ENCODE measurements at places on chromosomes 7 and 10. TPM values are rescaled to one million over a fixed set of nuclear protein-coding genes. Genes with fewer than 3 reads are reported as not detected.

DNA sequence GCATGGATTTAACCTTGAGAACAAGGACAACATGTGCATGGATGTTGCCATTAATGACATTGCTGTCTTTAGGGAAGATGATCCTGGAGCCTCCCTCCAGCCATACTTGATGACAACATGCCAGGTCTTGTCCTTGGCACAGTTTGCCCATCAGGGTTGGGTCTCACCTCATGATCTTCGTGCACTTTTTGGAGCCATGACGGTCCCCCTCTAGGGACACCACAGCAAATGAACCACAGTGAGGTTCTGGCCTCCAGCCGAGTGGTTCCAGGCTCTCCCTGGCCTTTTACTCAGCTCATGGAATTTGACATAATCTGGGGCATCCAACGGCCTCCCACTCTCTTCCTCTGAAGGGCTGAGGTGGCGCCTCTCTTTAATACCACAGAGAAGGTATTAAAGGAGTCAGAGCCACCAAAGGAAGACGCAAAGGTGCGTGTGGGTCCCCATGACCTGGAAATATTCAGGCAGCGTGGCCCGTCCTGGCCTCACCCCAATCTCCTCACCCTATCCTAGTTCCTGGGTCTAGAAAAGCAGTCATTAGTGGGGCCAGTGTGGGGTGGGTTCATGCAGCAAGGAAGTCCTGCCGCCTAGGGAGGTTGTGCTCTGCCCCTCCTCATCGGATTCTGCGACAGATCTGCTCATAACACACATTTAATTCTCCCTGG, 184.8 kb downstream of the CXCL12 start:
- H3K36me3 ChIP-seq: peaks cover 5% of the 10 kb centered on the region
- H3K4me3 ChIP-seq: no peak overlapping the region
- peaks cover 29% of the 10 kb centered on the region for H3K4me1 ChIP-seq
- DNase-seq: no peak

- H3K4me1 ChIP-seq: no peaks in the 10 kb centered on the region
- H3K27ac ChIP-seq: no peak overlapping the region
- no peaks in the 10 kb centered on the region for H3K27me3 ChIP-seq
- no peaks in the 10 kb centered on the region for H3K36me3 ChIP-seq
- no peak for DNase-seq
These were observed 14.5 kb downstream of the PPP1R9A start for GRCh38 chr7:94921911-94922310.

DNA sequence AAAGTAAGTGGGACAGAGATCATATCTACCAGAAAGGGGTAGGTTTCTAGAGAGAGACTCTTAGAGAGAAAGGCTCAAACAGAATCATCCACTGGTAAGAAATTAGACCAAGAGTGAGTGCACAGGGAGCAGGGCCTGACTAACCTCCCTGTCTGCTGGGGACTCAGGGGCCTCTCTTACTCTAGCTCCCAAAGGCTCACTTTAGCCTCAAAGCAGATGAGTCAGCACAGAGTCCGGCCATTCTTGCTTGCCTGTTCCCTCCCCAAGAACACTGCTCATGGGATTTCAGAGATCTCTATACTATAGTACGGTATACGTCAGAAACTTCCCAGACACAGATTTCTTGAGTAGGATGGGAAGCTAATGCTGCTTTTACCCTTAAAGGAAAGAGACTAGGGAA, 32.7 kb downstream of the RBM28 start:
- no peaks in the 10 kb centered on the region for H3K27me3 ChIP-seq
- H3K4me3 ChIP-seq: no peak overlapping the region
- H3K4me1 ChIP-seq: no peaks in the 10 kb centered on the region
- H3K36me3 ChIP-seq: peaks cover 53% of the 10 kb centered on the region

GRCh38 chr7:68176974-68177373, 1180.3 kb downstream of the TYW1 start:
- no peak for DNase-seq
- no peaks in the 10 kb centered on the region for H3K36me3 ChIP-seq
- H3K4me3 ChIP-seq: no peak overlapping the region
- H3K27ac ChIP-seq: no peak overlapping the region
- H3K4me1 ChIP-seq: no peaks in the 10 kb centered on the region

- H3K4me1 ChIP-seq: no peaks in the 10 kb centered on the region
- DNase-seq: no peak
- H3K27me3 ChIP-seq: no peaks in the 10 kb centered on the region
- H3K36me3 ChIP-seq: no peaks in the 10 kb centered on the region
- H3K4me3 ChIP-seq: no peak overlapping the region
These were observed 76.1 kb upstream of the DGKB start for GRCh38 chr7:14978687-14979086.

DNA sequence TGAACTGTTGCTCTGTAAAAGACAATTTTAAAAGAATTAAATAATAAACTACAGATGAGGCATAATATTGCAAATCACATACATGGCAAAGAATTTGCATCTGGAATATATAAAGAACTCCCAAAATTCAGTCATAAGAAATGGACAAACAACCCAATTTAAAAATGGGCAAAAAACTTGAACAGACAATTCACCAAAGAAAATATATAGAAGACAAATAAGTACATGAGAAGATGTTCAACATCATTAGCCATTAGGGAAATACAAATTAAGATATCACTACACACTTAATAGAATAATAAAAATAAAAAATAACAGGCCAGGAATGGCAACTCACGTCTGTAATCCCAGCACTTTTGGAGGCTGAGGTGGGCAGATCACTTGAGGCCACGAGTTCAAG, 22.0 kb upstream of the TNPO3 start:
- H3K36me3 ChIP-seq: no peaks in the 10 kb centered on the region
- no peak overlapping the region for H3K27ac ChIP-seq
- H3K4me1 ChIP-seq: no peaks in the 10 kb centered on the region
- peaks cover 27% of the 10 kb centered on the region for H3K27me3 ChIP-seq
- H3K4me3 ChIP-seq: no peak overlapping the region

DNA sequence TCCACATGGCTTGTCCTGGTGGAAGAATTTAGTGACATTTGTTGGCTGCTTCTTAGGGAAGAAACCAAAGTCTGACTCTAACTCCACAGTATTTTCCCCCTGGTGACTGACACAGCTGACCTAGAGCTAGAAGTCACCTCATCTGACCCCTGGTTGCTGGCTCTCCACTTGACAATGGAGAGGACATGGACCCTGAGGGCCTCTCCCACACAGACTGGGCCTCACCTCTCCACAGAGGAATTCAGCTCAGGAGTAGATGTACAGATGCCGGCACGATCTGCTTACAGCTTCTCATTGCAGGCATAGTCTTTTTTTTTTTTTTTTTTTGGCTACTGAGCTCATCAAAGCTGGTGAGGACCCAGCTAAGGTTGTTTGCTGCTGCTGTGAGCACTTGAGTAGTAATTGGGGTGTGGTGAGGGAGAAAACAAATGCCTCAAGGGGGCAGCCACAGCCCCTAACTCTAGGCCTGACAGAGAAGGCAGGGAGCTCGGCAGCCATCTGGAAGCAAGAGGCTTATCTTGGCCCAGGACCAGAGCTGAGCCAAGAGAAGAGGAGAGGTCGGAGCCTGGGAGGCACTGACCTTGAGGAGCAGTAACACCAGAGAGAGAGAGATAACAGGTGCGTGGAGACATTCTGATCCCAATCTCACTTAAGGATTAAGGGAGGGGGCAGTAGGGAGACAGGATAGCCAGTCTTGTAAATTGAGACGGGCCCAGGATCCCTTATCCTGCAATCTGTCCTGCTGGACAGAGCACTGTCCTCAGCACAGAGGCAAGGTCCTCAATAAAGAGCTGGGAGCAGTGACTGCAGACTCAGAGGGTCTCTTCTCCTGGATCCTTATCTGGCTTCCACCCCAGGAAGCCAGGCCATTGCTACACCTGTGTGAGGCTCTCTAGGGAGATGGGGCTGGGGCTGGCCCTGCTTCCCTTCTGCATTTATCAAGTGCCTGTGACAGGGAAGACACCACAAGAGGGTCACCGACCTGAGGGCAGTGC, 9.4 kb downstream of the PRSS58 start:
- no peaks in the 10 kb centered on the region for H3K27me3 ChIP-seq
- H3K4me1 ChIP-seq: no peaks in the 10 kb centered on the region
- no peak overlapping the region for H3K27ac ChIP-seq

DNA sequence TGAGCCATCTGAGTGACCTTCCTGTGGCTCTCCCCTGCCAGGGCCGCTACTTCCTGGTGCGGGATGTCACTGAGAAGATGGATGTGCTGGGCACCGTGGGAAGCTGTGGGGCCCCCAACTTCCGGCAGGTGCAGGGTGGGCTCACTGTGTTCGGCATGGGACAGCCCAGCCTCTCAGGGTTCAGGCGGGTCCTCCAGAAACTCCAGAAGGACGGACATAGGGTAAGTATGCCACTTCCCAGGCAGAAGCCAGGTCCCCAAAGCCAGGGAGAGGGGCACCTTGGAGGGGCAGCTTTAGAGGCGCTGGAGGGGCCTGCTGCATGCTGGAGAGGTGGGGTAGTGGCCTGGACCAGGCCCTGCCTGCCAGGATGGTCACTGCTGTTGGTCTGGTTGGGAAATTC, 51.3 kb downstream of the PALD1 start:
- H3K27me3 ChIP-seq: peaks cover 18% of the 10 kb centered on the region
- DNase-seq: no peak
- H3K4me3 ChIP-seq: no peak overlapping the region
- H3K36me3 ChIP-seq: no peaks in the 10 kb centered on the region
- H3K4me1 ChIP-seq: peaks cover 5% of the 10 kb centered on the region

Gene ADAM8
- 0.95 TPM for total RNA-seq

Gene CCL24
- total RNA-seq: not detected
